ENCODE measurements at places on chromosomes 1 and 21.

DNA sequence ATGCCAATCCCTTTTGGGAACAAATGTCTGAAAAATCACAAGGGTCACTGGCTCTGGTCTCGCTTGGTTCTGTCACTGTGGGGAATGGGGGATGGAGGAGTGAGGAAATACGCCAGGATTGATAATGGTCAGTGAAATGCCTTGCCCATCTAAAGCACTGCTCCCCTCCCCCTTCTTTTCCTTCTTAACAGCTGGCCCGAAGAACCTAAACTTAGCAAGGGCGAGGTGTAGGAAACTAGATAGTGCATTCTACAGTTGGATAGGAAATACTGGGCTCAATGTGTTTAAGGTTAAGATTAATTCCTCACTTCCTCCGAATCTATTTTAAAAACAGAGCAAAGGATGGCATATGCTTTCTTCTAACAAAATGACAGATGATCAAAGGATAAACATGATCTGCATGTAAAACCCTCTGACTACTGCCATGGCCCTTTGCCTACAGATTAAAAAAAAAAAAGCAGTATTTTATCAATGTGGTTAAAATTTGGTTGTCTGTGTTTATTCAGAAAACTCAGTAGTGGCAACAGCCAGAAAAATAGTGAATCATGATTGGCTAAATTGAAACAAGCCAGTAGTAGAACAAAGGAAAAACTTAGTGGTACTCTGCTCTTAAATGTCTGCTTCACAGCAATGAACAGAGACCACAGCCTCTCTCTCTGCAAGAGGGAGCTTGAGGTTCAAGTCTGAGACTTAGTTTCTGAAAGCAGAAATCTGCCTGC lies 86.1 kb upstream of the VAV3 start:
- DNase-seq: no peak

DNA sequence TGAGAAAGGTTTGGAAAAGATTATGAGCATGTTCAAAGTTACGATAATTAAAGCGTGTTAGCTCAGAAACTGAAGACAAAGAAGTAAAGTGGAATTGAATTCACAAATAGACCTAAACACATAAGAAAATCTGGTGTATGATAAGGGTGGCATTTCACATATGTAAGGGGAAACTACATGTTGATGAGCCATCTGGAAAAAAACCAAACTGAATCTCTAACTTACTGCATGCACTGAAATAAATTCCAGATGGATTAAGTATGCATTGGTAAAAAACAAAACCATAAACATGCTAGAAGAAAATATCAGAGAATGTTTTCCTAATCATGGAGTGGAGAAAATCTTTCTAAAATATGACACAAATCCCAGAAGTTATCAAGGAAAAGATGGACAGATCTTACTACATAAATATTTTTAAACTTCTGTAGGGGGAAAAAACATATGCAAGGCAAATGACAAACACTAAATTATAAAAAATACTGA lies 34.0 kb upstream of the CTPS1 start:
- no peak for DNase-seq

DNA sequence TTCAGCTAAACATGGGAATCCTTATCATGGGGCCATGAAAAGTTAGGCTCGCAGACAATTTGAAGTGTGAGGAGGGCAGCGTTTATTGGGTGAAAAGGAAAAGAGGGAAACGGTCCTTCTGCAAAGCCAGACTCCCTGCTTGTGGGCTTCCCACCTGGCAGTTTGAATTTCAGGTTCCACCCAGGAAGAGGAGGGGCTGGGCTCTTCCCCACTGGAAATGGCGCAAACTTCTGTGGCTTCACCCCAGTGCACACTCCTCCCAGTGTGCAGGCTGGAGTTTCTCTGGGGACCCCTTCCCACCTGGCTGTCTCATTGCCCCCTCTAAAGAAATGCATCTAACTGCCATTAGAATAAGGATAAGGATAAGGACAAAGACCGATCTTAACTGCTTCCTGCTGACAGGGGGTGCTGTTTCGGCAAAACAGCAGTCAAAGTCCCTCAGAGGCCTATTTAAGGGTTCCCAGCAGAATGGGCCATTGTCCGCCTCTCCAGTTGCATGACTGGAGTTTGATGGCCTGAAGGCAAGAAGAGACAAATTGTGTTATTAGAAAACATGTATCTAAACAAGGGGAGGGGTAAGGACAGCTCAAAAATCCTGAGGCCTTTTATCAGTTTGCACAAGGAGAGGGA lies 20.4 kb downstream of the AIM2 start:
- DNase-seq: no peak

GRCh38 chr1:59266180-59266926 lies 30.5 kb upstream of the FGGY start:
- no peak for DNase-seq

DNA sequence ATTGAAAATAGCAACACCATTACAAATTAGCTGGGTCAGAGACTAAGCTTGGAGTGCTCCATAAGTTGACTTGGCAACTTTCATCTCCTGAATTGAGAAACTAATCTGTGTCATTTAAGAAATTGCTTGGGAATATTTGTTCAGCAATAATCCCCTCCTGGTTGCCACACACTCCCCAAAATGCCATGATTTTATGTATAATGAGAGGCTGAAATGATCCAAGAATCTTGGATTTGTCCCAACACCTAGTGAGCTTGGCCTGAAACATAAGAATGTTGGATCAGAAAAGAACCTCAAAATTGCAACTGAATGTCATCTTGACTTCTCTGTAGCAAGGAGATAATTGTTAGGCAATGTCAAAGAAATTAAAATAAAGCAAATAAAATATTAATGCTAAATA lies 805.9 kb upstream of the ADAMTS5 start:
- DNase-seq: no peak

DNA sequence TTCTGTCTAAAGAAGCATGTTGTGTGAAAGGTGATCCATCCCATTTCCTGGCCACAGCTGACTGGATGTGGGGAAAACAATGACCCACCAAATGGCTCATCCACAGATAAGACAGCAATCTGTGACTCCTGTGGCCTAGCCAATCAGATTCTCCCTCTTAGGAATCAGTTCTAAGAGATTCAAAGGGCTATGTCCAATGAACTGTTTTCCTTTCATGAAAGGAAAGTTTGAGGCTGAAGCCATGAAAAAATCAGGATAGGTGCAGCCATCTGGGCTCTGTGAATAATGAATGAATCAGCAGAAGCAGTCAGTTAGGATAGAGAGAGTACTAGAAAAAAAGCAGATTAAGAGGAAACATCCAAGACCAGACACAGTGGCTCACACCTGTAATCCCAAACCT lies 164.7 kb downstream of the NRIP1 start:
- DNase-seq: no peak

GRCh38 chr1:117290890-117291289 lies 76.4 kb upstream of the MAN1A2 start:
- DNase-seq: no peak

DNA sequence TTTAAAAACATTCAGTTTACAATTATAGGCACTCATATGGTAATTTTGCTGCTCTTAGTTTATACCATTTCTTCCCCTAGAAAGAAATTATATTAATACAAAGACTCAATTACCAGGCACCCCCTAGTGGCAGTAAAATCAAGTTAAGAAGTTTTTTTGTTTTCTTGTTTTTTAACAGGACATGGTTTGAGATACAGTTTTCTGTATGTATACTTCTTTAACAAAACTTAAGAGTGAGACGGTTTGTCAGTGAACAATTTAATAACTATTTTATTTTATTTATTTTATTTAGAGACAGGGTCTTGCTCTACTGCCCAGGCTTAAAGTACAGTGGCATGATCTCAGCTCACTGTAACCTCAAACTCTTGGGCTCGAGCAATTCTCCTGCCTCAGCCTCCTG lies 224.6 kb downstream of the FAF1 start:
- no peak for DNase-seq

DNA sequence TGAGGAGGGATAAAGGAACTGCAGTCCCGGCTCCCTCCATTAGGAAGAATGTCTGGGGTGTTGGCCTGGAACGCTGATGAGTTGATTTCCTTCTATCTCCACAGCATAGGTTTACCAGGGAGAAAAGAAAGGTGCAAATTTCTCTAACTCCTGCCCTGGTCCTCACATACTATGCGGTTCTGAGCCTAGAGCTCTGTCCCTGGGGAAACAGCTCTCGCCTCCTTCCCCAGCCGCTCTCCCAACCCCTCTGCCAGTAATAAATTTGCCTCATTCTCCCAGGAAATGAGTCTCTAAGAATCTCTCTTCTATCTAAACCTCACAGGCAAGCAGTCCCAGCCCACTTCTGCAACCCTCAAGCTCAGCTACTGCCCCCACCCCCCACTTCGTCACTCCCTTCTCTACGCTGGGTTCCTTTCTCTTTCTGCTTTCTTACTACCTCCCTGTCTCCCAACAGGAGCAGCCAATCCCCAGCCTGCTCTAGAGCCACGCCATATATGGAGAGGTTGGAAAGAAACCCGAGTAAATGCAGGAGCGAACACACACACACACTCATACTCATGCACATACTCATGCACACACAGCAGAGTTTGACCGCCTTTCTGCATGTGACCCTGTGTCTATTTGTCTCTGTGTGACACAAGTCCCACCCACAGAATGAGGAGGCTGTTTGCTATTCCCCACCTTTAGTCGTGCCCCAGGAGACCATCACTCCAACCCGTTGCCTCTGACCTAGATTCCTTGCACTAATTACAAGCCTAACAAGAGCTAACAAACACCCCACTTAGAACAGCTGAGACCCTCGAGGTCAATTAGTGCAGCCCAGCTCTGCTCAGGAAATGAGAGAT lies 13.4 kb downstream of the PLEKHO1 start:
- DNase-seq: no peak

DNA sequence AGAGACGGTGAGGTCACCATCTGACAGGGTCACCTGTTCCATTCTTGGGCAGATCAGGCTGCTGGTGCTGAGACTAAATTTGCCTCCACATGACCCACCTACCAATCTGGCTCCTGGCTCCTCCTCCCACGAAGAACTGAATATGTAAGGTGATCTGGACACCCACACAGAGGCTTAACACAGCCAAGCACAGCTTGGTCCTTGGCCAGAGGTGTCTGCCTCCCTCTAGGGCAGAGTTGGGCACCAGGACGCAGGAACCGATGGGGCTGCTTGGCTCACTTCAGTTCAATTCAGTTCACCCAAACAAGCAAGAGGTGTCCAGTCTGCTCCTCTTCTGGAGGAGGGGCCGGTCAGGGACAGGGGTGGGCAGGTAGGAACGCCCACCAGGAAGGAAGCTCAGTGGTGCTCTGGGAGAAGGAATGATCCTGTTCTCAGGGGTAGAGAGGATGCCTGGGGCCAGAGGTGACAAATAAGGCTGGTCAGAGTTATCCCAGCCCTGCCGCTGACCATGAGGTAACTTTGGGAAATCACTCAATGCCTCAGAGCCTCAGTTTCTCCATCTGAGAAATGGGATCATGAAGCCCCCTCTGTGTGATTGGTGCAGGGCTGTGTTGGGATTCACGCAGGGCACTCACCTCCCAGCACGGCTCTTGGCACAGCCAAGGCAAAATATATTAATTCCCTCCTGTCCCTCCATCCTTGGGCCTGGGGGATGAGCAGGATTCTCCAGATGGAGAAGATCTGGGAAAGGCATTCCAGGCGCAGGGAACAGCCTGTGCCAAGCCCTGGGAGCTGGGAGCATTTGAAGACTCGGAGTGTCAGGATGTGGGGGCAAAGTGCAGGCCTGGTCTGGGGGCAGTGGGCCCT lies 284.5 kb downstream of the PTPRU start:
- DNase-seq: no peak

DNA sequence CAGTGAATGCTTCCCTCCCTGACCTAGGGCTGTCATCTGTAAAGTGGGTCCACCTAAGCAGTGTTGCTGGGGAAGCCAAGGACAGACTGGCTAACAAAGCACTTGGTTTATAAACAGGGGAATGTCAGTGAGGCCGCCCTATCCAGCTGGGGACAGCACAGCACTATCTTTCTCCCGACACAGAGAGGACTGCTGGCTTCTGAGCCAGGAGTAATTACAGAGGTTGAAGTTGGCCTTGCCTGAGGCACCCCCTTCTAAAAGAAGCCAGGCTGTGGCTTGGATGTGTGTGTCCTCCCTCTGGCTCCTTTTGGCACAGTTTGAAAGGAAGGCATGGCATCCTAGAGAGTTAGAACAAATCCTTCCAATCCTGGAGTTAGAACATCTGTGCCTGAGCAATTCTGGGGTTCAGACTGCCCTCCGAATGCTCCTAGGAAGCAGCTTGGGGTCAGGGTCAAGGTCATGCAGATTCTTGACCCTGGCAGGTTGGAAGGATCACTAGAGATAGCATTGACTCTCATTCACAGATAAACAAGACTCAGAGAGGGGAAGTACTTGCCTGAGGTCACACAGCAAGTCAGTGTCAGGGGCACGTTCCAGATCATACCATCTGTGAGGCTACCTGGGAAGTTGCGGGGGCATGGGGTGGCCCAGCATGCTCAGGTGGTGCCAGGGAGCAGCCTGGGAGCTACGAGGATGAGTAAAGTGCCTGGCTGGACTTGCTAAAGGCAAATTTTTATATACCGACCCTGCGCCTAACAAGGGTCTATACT lies 1.3 kb upstream of the LDLRAP1 start:
- no peak for DNase-seq

- DNase-seq: no peak
Observed at GRCh38 chr1:86380257-86380861, 15.8 kb downstream of the ODF2L start.

DNA sequence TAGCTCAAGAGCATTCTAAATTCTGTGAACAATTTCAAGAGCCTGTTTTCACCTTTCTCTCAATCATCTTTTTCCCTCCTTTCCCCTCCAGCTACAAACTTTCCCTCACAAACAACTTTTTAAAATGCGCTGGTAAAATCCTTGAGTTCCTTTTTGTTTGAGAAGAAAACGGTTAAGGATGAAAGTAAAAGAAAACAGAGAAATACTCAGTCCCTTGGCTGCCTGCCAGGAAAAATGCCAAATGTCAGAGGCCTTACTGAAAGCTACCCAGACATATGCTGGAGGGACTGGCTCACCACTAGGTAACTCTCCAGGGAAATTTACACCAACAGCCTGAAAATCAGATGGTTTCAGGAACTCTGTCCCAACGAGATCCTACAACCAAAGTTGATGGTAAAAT lies 11.0 kb upstream of the SERBP1 start:
- DNase-seq: no peak

DNA sequence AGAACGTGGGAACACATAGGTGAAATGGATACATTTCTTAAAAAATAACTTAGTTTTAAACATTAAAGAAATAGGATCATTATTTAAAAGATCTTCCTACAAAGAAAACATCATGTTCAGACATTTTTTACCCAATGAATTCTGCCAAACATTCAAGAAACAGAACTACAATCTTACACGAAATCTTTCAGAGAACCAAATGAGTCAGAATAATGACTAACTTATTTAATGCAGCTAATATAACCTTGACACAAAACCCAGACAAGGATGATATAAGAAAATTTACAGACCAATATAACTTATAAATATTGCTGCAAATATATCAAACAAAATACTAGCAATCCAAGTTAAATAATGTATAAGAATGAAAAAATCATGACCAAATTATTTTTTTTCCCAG lies 220.1 kb upstream of the KCNK2 start:
- DNase-seq: no peak
